ENCODE measurements at places on chromosomes 4 and X.
A peak's percentile ranks its signal among the peaks of the same experiment; 100 is the strongest.

DNA sequence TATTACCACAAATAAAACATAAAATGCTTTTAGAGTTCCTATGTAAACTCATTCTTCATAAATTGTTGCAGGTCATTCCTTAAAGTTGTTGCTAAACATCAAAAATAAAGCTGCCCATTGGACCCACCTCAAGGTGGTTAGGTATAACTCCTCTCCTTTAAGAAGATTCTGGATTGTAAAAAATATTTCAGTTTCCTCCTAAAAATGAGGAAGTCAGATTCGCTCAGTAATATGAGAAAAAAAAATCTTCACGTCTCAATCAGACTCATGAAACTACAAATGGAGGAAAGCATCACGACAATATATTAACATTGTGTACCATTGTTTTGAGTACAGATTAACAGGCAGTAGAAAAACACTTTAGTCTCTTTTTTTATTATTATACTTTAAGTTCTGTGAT is 105.9 kb downstream of the DDX60 start:
- DNase-seq, result no peak

DNA sequence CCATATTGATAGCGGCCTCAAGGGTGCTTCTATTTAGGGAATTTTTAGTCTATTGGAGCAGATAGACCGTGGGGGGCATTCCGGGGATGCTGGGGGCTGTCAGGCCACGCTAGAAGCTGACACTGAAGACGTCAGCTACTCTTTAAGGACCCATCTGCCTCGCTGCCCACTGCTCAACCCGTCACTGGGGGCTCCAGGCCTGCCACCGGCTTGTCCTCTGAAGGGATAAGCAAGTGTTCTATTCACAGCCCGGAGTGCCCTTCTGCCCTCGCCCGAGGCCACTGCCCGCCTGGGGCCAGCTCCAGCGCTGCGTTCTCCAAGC is 679 bp upstream of the MSL3 start:
- no peak for DNase-seq

GRCh38 chr4:14049946-14050345 is 422.4 kb upstream of the BOD1L1 start:
- no peak for DNase-seq

GRCh38 chr4:40937140-40937725 is 187.5 kb downstream of the NSUN7 start:
- DNase-seq, result no peak

DNA sequence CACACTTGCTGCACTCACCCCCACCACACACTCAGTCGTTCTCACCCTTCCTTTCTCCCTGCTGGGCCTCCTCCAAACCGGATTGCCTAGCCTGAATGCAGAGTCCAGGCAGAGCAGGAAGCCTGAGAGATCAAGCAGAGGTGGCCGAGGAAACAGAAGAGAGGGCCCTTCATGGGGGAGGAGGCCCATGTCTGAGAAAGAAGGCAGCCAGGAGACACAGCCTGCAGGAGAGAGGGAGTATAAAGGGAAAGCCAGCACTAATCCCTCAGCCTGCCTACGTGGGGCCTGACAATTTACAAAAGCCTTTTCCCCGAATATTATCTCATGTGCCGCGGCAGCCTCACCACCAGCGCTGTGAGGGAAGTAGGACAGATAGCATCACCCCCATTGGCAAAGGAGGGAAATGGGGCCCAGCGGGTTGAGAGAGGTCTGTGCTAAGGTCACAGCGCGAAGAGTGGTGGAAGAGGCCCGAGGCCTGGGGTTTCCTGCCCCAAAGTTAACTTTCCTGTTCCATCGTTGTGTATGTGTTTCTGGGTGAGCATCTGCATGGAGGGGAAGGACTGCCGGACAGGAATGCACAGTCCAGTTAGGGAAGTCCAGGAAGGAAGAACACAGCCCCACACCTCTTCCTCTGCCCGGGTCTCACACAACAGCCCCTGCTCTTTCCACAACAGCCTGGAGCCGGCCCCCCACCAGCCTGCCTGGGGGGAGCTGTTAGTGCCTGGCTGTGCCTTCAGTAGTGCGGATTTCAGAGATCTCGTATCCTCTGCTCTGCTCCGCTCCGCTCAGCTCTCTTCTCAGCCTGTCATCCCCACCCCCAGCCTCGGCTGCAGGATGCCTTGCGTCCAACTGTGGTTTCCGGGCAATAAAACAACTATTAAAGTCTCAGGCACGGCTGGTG is 50.9 kb upstream of the BCOR start:
- DNase-seq, result no peak

- no peak for DNase-seq
Observed at GRCh38 chr4:38866973-38867477, 581 bp upstream of the FAM114A1 start.

DNA sequence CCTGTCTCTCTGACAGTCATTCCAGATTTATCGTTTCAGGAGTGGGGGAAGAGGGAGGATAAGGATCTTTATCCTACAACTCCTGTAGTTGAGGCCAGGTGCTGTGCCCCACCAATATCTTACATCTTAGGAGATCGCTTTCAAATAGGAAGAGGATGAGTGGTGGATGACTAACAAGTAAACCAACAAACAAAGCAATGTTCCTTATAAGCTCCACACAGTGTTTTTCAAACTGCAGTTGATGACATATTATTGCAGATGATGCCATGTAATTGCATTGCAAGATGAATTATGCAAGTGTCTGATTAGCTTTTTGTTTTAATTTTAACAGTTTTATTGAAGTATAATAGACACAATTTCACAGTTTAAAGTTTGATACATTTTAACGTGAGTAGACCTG is 35.8 kb upstream of the TMEM164 start:
- DNase-seq, result no peak

GRCh38 chr4:154928640-154929257 is 147.7 kb downstream of the RBM46 start:
- peak; percentile 3 for DNase-seq

GRCh38 chr4:151961456-151961855 is 200.6 kb upstream of the GATB start:
- DNase-seq, result no peak

DNA sequence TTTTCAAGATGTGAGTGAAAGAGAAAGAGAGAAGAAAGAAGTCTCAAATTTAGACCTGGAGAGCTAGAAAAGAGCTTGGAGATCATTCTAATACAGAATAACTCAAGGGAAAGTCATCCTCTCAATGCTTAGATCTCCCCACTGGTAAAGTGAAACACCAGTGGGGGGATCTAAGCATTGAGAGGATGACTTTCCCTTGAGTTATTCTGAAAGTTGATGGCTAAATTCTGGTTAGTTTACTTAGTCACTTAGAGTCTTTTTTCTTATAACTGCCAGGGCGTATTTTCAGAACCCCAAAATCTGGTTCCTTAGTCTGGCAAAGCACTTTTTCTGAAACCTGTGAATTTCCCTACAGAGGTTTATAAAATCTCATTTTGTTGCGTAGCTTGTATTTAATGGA is 198.6 kb downstream of the ARHGAP24 start:
- DNase-seq, result no peak

- DNase-seq, result no peak
Observed at GRCh38 chrX:36019125-36019524, 99.6 kb downstream of the CFAP47 start.

GRCh38 chrX:16160729-16161128 is 6.6 kb upstream of the MAGEB17 start:
- DNase-seq, result no peak

DNA sequence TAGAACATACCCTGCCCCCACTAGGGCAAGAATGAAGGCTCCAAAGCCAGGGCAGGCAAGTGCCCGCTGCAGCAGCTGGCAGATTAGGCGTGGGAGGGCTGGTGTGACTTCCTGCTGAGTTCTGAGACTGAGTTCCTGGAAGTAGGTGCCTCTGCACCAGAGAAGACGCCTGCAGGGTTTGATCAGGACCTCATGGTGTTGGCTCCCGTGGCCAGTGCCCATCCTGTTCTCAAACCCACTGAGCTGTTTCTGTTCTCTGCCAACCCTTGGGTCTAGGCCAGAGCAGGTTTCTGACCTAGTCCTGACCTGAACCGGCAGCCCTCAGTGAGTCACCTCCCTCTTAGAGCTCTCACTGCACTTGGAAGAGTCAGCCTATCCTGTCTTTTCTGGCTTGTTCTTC is 220.7 kb downstream of the HS6ST2 start:
- no peak for DNase-seq

GRCh38 chr4:24783506-24783905 is 11.9 kb upstream of the SOD3 start:
- DNase-seq, result no peak

- DNase-seq, result peak; percentile 88
Observed at GRCh38 chr4:13627606-13628311, at the start of gene BOD1L1. BOD1L1 (minus strand) TSS chr4:13627725; CDS start chr4:13627587, 138 bp downstream.

- no peak for DNase-seq
Observed at GRCh38 chr4:89352541-89352940, 44.9 kb upstream of the GPRIN3 start.

- peak; percentile 45 for DNase-seq
Observed at GRCh38 chrX:13747836-13748235, 13.3 kb downstream of the OFD1 start.
